ENCODE measurements at places on chromosomes 16 and 17.

DNA sequence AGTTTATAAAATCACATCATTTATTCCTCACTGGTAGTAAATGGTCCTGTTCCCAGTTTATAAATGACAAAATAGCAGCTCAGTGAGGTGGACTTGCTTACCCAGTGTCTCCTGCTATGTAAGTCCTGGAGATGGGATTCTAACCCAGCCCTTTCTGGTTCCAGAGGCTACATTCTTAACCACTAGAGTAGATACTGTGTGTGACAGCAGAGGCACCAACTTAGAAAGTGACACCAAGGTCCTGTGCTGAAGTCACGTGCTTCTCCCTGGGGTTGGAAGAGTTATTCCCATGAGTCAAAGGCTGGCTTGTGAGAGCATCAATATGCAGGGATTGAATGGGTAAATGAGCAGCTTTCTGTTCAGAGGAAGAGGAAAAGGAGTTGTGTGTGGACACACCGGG, 167.3 kb upstream of the IRX3 start:
- no peak for DNase-seq

DNA sequence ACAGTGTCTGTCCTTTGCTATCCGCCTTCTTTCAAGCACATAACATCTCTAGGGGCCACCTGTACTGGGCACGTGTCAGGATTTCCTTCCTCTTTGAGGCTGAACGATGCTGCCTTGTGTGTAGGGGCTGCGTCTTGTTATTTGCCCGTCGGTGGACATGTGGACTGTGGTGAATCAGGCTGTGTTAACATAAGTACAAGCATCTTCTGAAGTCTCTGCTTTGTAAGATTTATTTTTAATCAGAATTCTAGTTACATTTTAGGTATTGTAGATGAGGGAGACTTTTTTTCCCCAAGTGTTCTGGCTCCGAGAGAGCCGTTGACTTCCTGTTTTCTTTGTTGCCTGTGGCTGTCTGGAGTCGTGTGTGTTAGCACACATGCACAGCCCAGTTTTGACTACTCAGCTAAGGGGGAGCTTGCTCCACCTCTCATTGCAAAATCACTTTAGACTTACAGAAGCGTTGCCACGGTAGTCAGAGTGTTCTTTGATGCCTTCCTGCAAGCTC, 26.1 kb downstream of the SPG7 start:
- DNase-seq = no peak

- no peak for DNase-seq
Observed at GRCh38 chr16:17775061-17775460, 304.3 kb upstream of the XYLT1 start.

DNA sequence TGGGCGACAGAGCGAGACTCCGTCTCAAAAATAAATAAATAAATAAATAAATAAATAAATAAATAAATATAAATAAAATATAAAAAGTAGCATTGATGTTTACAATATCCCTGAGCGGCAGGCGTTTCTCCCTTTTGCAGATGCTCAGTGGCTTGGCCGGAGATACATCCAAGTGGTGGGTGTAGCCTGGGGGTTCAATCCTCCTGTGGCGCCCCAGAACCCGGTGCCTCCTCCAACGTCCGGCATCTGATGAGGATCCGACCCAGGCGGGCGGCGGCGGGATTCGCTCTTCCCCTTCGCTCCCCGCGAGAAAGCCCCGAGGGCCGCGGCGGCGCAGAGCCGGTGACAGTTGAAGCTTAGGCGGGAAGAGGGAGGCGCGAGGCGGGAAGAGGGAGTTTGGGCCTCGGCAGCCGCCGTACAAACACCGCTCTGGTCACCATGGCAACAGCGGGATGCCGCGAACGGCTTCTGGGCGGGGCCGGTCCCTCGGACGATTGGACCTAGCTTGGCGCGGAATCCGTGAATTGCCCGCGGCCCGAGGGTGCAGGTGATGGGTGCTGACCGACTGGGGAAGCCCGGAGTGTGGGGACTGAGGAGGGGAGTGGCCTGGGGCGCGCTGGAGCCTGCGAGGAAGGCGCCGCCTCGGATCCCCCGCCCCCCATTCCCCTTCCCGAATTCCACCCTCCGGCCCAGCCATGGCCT, 12.7 kb upstream of the ALDOA start:
- DNase-seq = peak; percentile 97

DNA sequence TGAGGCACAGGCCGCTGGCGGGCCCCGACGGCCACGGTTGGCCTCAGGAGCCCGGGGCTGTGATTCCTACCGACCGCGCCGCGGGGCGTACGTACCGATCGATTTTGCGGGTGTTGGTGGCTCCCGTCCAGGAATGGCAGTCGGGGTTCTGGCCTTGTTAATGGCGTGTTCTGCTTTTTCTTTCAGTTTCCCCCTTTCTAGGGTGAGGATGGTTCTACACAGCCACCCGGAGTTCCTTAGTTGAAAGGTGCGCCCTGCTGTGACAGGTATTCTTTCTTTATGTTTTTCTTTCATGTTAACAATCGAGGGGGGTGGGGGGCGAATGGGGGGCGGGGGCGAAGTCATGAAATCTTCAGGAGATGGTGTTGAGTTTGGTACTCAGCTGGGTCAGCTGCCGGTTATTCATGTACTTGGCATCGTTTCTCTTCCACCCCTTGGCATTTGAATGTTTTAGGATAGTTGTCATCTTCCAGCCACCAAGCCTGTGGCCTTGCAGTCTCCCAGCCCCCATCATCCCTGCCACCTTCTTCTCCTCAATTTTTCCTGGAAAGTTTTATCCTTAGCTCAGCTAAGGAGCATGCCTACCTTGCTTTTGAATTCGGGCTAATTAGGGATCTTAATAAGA, 802 bp downstream of the CYLD start:
- peak; percentile 70 for DNase-seq

- no peak for DNase-seq
Observed at GRCh38 chr17:32684087-32684958, 192.6 kb downstream of the MYO1D start.

- no peak for DNase-seq
Observed at GRCh38 chr17:43543771-43544575, 2.2 kb downstream of the ETV4 start.

DNA sequence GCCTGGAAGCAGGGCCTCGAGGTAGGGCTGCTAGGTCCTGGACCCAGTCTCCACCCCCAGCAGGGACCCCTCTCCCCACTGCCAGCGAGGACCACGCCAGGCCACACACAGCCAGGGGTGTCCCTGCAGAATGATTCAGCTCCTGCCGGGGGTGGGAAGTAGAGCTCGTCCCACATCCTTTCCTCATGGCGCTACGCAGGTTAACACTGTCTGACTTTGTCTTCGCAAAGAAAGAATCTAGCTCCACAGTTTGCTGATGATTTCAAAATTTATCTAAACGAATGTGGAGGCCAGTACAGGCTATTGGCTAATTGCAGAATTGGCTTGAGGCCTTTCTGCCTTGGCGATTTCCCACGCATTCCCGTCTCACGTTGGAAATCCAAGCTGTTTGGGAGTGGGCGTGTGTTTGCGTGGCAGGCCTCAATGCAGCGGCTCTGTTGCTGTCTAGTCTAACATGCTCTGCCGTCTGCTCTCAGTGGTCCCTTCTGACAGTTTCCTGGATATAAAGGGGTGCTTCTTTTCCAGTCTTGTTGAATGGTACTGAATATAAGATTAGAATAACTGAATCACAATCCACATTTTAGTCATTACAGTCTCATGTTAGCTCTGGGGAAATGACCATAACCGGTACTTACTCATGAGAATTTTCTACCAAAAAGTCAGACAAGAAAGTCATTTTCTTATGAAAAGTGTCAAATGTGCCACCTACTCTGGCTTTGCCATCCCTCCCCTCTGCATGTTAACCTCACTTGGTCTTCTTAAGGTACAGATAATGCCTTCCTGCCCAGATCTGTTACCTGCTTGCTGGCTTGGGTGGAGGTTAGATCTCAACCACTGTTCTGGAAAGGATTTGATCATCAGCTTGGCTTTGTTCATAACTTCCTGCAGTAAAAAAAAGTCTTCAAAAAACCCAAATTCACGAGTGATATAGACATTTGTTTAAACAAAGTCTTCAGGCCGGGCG, 252.4 kb downstream of the NTN1 start:
- no peak for DNase-seq

GRCh38 chr17:35743626-35744328, 9.3 kb downstream of the GAS2L2 start:
- no peak for DNase-seq

DNA sequence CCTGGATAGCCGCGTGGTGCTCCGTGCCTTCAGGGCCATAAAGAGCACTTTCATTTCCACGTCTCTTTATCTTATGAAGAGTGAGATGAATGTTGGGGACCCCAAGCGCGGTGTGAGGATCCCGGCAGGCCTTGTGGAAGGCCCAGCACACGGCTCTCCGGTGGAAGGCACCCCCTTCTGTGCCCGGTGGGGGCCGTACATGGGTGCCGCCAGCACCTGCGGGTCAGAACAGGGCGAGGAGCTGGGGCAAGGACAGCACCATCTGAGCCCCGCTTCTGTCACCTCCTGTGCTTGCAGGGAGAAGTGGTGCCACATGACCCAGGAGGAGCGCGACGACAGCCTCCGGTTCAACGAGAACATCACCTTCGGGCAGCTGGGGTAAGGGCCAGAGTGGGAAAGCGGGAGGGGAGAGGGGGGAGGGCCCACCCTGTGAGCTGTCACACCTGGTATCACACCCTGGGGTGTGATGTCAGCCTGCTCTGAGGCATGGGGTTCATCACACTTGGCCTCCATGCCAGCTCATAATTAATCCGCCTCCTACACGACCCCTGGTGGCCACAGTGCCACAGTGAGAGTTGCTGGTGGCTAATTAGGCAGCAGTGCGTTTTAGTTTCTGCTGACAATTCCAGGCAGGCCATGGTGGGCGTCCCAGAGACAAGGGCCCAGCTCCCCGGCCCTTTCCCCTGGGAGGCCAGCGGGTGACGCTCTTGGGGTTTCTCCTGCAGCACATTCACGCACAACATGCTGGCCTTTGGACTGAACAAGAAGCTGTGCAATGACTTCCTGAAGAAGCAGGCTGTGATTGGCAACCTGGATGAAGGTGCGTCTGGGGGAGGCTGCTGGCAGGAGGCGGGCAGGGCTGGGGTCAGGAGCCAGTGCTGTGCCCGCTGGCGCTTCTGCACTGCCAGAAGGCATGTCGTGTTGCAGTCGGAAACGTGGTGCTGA, 25.7 kb downstream of the CIBAR2 start:
- DNase-seq = peak; percentile 82

- no peak for DNase-seq
Observed at GRCh38 chr17:48769009-48769675, 40.6 kb upstream of the HOXB13 start.

DNA sequence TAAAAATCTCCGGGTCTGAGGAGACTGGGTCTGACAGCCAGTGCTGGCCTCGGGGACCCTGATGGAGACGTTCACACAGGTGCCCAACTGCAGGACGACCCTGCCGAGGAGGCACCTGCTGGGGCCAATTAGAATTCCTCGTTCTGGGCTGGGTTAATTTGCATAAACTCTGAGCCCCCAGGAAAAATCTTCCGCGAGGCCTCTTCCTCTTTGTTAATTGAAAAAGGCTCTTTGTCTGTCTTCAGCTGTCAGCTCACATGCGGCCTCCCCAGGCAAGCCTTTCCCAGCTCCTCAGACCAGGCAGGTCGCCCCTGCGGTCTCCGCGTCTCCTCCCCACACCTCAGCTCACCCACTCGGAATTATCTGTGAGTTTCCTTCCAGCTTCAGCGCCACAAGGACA, 400.2 kb downstream of the SEC14L1 start:
- no peak for DNase-seq

DNA sequence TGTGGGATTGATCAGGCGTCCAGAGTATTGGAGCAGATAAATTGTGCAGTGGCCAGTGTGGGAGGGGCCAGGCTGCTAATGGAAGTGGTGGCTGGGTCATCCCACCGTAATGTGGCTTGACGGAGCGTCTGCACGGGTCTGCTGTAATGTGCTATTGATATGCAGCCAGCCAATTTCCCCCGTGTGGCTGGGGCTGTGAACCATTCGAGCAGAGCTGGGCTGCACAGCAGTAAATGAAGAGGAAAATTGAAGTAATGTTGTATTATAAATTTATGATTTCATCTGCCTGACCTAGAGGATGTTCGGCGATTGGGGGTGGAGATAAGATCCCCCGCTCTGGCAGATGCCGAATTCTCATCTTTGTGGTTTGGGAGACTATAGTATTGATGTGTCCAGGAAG, 121.5 kb downstream of the CCDC182 start:
- DNase-seq = no peak

GRCh38 chr17:28957277-28957991, 6.1 kb upstream of the PHF12 start:
- no peak for DNase-seq

GRCh38 chr16:84829168-84829965, 9.6 kb downstream of the CRISPLD2 start:
- DNase-seq = no peak

- DNase-seq = peak; percentile 71
Observed at GRCh38 chr17:36705874-36706731, 104.7 kb downstream of the MRM1 start.

GRCh38 chr16:86517033-86517432, 6.7 kb downstream of the FOXF1 start:
- DNase-seq = no peak

- no peak for DNase-seq
Observed at GRCh38 chr16:30028438-30029076, 2.5 kb downstream of the TLCD3B start.

GRCh38 chr17:1582374-1582773, 19.8 kb upstream of the PITPNA start:
- DNase-seq = no peak

DNA sequence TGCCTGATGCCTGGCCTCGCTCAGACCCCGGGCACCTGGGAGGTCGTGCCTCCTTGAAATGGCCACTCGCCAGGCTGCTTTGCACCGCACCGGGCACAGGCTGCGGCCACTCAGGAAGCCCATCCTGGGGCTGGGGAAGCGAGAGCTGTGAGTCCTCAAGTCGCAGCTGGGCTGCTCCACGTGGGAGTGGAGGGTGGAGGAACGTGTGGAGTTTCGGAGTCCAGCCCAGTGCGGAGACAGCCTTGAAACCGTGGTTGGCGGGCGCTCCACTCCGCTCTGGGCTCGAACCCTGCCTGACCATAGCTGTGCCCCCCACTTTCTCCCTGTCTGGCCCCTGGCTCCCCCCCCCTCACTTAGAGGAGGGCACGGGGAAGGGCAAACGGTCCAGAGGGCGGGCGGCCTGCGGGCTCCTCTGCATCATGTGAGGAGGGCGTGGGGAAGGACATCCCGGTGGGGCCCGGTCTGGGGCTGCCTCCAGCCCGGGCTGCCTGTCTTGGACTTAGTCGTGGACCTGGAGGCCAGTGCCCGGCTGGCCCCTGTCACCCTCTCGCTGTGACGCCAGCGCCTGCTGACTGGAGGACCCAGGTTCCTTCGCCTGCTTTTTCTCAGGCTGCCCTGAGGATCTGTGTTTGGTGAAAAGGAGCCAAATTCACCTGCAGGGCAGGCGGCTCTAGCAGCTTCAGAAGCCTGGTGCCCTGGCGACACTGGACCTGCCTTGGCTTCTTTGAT, 2.5 kb downstream of the UBE2I start:
- DNase-seq = no peak
